ENCODE measurements at places on chromosomes 3 and 15. TPM values are rescaled to one million over a fixed set of nuclear protein-coding genes. Genes with fewer than 3 reads are reported as not detected.

- no peak overlapping the region for H3K27ac ChIP-seq
- DNase-seq, result no peak
- no peaks in the 10 kb centered on the region for H3K27me3 ChIP-seq
- H3K4me3 ChIP-seq, result no peak overlapping the region
Observed at GRCh38 chr15:55576943-55577342, 11.2 kb downstream of the PYGO1 start.

DNA sequence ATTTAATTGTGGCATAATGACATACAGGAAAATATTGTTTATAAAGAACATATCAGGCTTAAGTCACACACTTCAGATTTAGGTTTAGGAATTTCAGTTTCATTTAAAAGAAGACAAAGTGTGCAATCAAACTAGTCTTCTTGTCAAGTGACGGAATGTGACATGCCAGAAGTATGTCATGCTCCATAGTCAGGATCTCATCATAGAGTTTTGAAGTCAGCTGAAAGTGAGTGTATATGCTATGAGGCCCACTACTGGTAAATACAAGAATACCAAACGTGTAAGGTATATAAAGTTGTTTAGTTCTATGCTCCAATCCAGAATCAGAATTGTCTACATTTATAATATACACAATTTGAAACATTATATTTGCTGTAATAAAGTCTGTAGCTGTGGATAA lies 988.4 kb downstream of the TBL1XR1 start:
- H3K36me3 ChIP-seq, result no peaks in the 10 kb centered on the region
- no peak for DNase-seq
- H3K27ac ChIP-seq, result no peak overlapping the region
- no peaks in the 10 kb centered on the region for H3K4me1 ChIP-seq
- no peak overlapping the region for H3K4me3 ChIP-seq

GRCh38 chr3:134378384-134378783 lies 4.1 kb upstream of the AMOTL2 start:
- H3K4me3 ChIP-seq, result no peak overlapping the region
- no peak overlapping the region for H3K27ac ChIP-seq
- H3K4me1 ChIP-seq, result peaks cover 29% of the 10 kb centered on the region
- H3K36me3 ChIP-seq, result no peaks in the 10 kb centered on the region

DNA sequence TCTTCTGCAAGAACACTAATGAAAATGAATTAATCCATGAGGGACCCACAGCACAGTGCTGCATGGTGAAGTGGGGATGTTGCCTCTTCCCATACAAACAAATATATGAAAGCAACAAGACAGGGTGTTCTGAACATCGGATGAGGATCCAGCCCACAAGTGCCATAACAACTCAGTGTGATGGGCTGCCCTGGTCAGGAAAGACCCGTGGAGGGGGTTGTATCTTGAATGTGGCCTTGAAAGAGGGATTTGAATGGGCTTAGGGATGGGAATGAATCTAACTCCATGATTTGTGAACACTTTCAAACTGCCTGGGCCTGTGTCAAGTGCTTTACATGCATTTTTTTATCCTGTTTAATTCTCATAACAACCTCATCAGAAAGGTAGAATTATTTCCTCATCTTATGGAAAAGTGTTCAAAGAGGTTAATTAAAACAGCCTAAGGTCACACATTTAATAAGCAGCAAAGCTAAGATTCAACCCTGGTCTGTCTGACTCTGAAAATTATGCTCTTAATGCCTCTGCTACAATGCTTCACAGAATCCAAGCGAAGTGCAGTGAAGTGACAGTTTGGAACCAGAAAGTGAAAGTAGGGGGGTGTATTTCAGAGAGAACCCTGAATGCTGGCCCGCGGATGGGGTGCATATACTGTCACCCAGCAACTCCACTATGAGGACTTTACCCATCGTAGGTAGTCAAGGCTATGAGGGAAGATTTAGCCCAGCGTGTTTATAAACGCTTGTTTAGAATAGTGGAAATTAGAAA lies 65.6 kb upstream of the HEG1 start:
- no peak for DNase-seq
- no peak overlapping the region for H3K4me3 ChIP-seq

- no peak overlapping the region for H3K27ac ChIP-seq
- no peaks in the 10 kb centered on the region for H3K27me3 ChIP-seq
- no peak for DNase-seq
- no peaks in the 10 kb centered on the region for H3K36me3 ChIP-seq
Observed at GRCh38 chr3:190721330-190721729, 141.2 kb downstream of the GMNC start.

DNA sequence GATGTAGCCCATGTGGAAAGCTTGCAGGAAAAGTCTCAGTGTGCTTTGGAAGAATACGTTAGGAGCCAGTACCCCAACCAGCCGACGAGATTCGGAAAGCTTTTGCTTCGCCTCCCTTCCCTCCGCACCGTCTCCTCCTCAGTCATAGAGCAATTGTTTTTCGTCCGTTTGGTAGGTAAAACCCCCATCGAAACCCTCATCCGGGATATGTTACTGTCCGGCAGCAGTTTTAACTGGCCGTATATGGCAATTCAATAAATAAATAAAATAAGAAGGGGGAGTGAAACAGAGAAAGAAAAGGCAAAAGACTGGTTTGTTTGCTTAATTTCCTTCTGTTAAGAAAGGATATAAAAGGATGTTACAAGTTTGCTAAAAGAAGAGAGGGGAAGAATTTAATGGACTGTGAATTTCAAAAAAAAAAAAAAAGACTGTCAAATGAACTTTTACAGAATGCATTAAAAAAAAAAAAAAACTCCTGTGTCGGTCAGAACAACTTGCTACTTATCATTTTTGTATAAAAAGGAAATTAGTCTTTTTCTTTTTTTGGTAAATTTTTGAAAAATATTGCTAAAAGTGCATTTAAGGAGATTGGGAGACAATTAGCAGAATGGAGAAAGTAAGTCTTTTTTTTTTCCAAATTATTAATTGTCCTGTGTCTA lies 7.0 kb downstream of the NR2F2 start:
- no peak for DNase-seq
- no peaks in the 10 kb centered on the region for H3K27me3 ChIP-seq
- peaks cover 29% of the 10 kb centered on the region for H3K4me1 ChIP-seq
- H3K4me3 ChIP-seq, result peak overlapping the region; percentile 55
- H3K36me3 ChIP-seq, result peaks cover 32% of the 10 kb centered on the region

GRCh38 chr3:40128166-40128565 lies 181.3 kb upstream of the EIF1B start:
- no peak for DNase-seq
- no peaks in the 10 kb centered on the region for H3K36me3 ChIP-seq
- H3K27me3 ChIP-seq, result no peaks in the 10 kb centered on the region
- no peak overlapping the region for H3K27ac ChIP-seq

DNA sequence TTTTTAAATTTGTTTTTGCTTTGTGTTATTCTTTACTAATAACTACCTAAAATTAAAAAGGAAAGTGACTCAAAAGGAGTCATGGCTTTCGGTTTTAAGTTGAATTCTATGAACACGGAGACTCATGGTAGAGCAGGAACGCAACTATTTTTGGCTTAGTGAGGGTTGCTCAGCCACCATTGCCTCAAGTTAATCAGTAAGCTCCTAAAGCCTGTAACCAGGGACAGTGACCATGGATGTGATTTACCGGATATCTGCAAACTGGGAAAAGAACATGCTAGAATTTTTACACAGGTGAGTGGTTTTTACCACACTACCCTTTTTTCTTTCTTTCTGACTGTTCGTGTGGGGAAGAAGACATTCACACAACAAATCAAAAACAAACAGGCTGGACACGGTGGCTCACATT lies 11.8 kb downstream of the SLC12A8 start:
- no peaks in the 10 kb centered on the region for H3K27me3 ChIP-seq
- peak; percentile 33 for DNase-seq
- no peaks in the 10 kb centered on the region for H3K4me1 ChIP-seq
- no peak overlapping the region for H3K4me3 ChIP-seq
- no peaks in the 10 kb centered on the region for H3K36me3 ChIP-seq
- H3K27ac ChIP-seq, result no peak overlapping the region

RARRES1 gene
- 111 TPM for polyA plus RNA-seq

MTMR10 gene
- polyA plus RNA-seq, result 26.8 TPM
